Cortex of kidney (tissue), 1 donor: ENCODE measurements at places on chromosomes 7 and 10.

- no peak for DNase-seq
Observed at GRCh38 chr7:70237831-70238575, 639.7 kb downstream of the AUTS2 start.

DNA sequence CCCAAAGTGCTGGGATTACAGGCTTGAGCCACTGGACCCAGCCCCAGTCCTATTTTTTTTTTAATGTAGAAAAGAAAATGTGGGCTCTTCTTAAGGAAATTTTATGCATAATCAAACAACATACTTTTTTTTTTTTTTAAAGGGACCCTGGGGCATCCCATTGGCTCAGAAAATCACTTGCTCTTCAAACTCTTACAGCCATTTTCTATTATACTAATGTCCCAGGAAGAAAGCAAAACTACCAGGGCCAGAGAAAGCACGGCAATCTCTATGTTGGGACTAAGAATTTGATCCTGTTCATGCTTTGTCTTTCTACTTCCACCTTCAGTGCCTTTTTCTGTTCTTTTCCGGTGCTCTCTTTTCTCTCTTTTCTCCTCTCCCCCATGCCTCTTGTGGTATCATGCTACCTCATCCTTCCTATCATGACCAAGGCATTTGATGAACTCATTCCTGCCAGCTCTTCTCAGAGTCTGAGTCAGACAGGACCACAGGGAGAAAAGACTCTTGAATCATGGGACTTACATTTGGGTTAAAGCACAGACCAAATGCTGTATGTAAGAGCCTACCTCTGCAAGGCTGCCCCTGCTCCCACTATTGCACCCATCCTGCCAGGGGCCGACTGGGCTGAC lies 76.4 kb upstream of the CCNY start:
- DNase-seq, result no peak

DNA sequence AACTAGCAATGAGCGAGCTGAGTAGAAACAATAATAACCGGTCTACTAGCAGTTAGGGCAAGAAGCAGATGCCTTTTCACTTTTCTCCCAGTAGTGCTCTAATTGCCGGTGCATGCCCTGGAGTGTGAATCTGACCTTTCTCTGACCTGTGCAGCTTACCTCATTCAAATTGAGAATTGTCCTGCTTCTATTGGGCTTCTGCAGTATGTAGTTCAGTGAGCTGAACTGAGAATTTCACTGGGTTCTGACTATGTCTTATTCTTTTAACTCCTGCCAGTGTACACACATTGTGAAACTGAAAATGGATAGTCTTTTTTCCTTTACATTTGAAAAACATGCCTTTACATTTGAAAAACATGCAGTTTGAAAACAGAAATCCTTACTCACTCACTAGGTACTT lies 157.9 kb upstream of the GRM3 start:
- no peak for DNase-seq

- no peak for DNase-seq
Observed at GRCh38 chr10:13920031-13920430, 333.3 kb downstream of the PRPF18 start.

GRCh38 chr10:4568086-4568485 lies 257.9 kb upstream of the AKR1E2 start:
- no peak for DNase-seq

DNA sequence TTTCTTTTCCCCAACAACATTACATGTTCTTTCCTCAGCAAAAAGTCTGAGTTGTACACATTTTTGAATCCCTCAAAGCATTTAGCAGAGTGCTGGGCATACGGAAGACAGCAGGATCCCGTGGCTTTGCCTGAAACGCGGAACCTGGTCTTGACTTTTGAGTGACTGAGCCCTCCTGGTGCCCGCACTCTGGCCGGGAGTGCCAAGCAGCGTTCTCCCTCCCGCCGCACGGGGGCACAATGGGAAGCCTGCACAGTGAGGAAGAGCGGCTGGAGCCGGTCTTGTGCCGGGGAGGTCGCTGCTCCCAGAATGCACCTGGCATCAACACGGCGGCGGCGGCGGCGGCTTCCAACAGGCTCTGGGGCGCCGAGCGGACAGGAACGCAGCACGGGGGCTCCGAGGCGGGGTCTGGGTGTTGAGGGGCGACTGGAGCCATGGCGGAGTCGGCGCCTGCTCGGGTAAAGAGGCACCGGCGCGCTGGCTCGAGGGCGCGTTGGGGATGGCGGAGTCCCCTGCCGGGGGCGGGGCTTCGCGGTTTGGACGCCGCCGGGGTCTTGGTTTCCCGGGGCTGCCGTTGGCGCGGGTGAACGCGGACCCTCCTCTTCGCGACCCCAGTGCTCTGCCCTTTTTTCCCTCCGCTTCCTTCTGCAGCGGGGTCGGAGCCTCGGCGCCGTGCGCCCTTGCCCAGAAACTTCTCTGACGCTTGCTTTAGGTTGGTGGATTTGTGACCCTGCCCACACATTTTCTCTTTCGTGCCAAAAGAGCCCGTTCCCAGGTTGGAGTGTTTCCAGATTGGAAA lies at the start of gene ZNF212:
Gene ZNF212, plus strand, starts transcription at position 307 of the 799 bp plus-strand sequence. Its CDS starts 128 bp downstream, at position 435.
- DNase-seq, result no peak

DNA sequence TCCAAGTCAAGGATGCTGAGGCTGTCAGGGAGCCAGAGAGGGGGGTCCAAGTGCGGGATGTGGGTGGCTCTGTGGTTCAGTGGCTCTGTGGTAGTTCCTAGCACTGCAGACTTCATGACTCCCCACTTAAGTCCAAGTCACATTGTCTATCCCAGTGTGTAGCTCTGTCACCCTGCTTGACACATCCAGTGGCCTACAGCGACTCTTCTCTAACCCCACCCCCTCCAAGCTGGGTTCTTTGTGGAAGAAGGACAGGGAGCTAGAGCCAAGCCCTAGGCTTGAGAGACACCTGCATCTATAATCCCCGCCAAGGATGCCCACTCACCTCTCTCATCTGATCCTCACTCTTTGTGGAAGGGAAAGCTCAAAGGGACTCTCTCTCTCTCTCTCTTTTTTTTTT lies 57.6 kb downstream of the ADCYAP1R1 start:
- DNase-seq, result no peak

- DNase-seq, result no peak
Observed at GRCh38 chr7:90625562-90625961, 29.4 kb downstream of the CDK14 start.

- no peak for DNase-seq
Observed at GRCh38 chr10:49140304-49141177, 6.7 kb upstream of the FAM170B start.

- no peak for DNase-seq
Observed at GRCh38 chr10:43074827-43075611, 1.9 kb upstream of the RET start.

DNA sequence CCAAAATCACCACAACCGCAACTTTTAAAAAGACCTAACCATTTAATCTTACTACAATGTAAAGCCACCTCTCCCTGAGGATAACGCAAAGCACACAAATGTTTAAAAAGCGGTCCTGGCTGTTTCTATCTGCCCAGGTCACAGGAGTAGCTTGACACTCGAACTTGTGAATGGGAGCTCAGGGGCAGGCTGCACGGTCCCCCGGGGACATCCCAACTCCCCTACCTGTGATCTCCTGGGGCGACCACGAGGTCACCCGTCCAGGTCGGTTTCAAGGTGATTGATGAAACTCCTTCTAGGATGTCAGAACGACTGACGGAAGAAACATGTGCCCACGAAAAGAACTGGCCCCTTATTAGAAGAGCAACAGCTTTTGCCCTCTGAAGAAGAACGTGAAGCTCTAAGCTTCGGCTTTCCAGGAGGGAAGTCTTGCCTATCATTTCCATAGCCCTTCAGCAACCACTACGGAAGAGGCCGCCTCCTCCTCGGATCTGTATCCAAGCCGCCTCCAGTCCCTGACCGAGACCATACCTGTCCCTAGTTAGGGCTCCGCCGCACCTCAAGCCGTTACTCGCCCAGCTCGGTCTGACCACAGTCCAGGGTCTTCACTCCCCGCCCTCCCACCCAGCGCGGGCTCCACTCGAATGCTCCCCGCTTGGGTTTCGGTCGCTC lies 459 bp downstream of the CYCS start:
- no peak for DNase-seq

DNA sequence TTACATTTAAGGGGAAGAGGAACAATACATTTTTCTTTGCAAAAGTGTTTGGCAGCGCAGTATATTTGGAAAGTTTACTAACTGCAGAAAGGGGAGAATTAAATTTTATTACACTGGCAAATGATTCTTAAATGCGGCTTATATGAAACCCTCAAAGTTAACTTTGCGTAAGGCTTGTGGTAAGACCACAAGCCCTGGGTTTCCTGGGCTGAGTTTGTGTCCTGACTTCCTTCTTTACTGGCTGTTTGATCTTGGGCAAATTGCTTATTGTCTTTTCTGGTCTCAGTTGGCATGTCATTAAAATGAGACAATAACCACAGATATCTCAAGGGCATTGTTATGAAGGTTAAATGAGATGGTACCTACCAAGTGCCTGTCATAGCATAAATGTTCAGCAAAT lies 106.8 kb downstream of the GLRX3 start:
- DNase-seq, result no peak

GRCh38 chr7:32511791-32512190 lies 16.5 kb downstream of the AVL9 start:
- no peak for DNase-seq

DNA sequence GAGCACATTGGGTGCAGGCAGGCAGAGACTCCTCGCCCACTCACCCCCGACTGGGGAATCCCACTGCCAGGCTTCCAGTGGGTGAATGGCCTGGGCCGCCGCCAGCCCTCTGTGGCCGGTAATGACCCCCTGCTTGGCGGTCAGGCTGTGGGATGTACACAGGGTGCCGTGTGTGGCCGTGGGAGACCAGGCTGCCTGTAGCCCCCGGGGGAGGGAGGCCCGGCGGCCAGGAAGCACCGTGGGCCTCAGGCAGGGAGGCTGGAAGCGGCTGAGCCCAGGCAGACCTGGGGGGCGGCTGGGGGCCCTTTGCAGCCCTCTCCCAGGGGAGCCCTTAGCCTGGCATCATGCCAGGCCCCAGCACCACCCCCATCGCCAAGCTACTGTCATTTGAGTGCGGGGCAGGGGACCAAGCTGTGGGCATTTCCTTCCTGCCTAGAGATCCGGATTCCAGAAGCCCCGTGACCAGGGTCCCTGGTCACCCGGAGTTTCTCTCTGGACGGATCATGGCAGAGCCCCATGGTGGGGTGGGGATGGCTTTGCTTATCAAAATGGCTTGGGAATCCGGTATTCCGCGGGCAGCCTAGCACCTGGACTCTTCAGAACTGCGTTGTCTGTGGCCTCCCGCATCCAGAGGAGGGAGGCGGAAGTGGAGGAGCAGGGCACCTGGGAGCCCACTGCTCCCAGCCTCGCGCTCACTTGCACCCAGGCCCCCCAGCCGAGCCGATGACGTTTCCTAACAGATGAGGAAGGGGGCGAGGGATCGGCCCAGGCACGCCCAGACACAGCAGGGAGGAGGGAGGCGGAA lies 1.1 kb downstream of the TTYH3 start:
- no peak for DNase-seq

- DNase-seq, result no peak
Observed at GRCh38 chr10:86819567-86819966, 63.1 kb downstream of the BMPR1A start.

GRCh38 chr7:131802195-131802864 lies 245.9 kb upstream of the PODXL start:
- no peak for DNase-seq
